Fibroblast of skin of right quadriceps (primary cell): ENCODE measurements at places on chromosomes 3 and 15.

DNA sequence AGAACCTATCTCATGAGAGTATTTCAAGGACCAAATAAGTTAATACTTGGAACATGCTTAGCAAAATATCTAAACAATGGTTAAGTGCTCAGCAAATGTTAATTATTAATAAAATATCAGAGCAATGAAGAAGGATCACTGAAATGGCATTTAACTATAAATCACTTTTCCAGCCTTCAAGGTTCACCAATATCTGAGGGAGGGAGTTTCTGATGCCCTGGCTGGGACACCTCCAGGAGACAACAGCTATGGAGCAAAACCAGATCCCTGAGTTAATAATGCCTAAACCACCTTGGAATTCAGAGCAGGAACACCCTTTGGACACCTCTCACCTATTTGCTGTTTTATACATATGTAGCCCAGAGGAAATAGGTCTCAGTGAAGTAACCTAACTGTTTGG lies 6.4 kb upstream of the FAM174B start:
- DNase-seq = no peak

DNA sequence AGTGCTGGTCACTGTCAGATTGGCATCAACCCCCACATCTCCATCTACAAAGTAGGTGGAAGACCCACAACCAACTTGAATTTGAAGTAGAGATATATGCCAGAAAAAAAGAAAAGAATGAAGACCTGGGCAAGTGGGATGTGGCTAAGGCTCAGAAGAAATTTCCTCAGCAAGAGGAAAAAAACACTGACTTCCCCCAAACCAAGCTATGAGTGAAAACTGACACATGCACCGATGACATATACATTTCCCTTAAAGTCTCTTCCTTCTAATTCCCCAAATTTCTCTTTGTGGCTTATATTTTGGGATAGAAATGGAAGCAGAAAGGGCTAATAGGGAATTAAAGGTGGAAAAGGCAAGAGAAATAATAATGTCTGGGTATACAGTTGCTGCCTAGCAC lies 59.0 kb downstream of the CYP19A1 start:
- no peak for DNase-seq

GRCh38 chr15:85749261-85750151 lies 45.2 kb downstream of the KLHL25 start:
- DNase-seq = peak; percentile 34

DNA sequence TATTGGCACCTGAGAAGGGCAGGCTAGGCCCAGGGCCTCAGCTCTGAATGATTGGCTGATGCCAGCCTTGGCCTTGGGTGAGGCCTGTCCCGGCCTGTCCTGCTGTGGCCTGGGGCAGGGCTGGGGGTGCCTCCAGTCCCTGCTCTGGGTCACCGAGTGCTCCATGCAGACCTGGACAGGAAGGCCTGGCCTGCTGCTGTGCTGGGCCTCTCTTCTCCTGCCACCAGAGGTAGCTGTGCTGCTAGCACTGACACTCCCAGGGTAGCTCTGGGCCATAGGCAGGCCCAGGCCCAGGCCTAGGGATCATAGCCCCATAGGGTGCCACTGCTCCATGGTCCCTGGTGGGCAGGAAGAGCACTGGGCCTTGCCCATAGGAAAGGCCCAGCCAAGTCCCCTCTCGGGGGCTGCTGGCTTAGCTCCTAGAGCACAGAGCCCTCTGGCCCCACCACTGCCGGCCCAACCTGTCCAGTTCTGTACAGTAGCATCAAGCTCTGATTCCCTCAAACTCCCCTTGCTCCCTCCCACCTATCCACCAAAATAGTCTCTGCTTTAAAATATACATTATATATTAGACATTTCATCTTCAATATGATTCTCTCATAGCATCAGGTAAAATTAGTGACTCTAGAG lies 18.2 kb downstream of the ABTB1 start:
- peak; percentile 59 for DNase-seq
